WTC11 (cell line): ENCODE measurements at places on chromosomes 7 and 10. TPM values are rescaled to one million over a fixed set of nuclear protein-coding genes. Genes with fewer than 3 reads are reported as not detected.

The ZNF239 gene
- 7.7 to 10.8 TPM (median 9.8 TPM) in 3 replicates for total RNA-seq

DNA sequence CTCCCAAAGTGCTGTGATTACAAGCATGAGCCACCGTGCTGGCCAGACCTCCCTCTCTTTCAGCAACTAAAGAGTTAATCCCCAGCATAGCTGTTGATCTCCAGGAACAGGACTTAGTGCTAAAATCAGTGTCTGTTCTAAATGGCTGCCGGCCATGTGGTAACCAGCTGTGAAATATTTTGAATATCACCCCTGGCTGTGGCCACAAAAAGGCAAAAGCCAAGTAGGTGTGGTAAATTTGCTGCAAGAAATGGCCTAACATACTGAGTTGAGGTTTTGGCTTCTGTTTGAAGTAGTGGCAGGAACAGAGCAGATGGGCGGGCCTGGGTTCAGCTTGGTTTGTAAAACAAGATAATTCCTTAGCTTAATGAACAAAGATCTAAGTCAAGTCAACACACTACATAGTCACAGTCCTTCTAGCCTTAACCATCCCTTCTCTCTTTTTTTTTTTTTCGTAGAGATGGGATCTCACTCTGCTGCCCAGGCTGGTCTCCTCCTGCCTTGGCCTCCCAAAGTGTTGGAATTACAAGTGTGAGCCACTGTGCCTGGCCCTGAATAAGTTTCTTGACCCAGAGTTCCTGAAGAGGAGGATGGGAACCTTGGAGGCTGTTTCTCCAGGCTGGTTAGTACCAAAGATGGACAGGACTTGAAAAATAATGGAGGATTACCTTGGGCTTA, 22.7 kb upstream of the AGFG2 start:
- no peak for DNase-seq

- DNase-seq = no peak
Measured at GRCh38 chr10:28400681-28401080, 97.8 kb upstream of the MPP7 start.

The GFRA1 gene
- 4.4 to 6.1 TPM (median 5.1 TPM) in 3 replicates for total RNA-seq
